ENCODE measurements at places on chromosomes 6 and 20.
A peak's percentile ranks its signal among the peaks of the same experiment; 100 is the strongest.

DNA sequence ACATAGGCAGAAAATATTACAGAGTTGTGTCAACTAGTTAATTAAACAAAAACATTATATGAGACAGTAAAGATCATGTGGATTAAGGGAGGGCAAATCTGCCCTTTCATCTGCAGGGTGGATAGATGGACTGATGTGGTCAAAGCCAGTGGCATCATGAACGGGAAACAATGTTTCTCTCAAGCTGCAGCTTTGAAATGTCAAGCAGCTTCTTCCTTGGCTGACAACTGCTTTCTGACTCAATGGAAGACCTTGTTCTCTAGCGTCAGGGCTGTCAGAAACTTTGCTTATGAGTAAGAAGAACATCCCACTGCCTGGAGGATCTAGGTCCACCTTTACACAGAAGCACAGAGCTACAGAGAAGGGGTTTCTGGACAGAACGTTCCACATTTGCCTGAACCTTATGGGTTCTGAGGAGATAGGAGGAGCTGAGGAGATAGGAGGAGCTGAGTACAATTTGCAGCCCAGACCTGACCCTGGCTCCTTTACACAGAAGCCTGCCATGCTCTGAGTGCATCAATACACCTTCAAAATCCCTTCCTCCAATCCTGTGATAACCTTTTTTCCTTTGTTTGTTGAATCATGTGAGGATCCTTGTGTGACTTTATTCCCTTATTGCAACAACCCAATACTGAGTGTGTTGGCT, 6.1 kb downstream of the CST5 start:
- DNase-seq = no peak

- DNase-seq = no peak
Observed at GRCh38 chr6:93177438-93177837, 241.9 kb downstream of the EPHA7 start.

GRCh38 chr20:64176551-64176950, 12.3 kb downstream of the MYT1 start:
- DNase-seq = no peak

- DNase-seq = no peak
Observed at GRCh38 chr6:63492476-63492875, 79.8 kb upstream of the LOC128125822 start.

DNA sequence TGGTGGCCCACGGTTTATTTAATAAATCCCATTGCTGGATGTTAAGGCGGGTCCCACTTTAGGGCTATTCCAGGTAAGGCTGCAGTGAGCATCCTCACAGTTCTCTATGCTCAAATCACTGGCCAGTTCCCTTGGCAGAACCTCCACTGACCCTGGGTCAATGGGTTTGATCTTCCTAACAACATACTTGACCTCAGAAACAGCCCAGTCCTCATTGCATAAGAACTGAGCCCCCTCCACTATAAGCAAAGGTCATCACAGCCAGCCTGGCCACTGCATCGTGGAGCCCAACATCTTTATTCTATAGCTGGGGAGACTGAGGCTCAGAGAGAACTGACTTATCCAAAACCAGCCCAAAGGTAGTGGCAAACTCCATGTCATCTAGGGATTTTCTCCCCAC, 4.3 kb upstream of the BPIFB1 start:
- DNase-seq = no peak

GRCh38 chr6:24522228-24523176, 27.7 kb downstream of the ALDH5A1 start:
- DNase-seq = no peak

- DNase-seq = no peak
Observed at GRCh38 chr20:34222208-34222607, 19.0 kb upstream of the ASIP start.

DNA sequence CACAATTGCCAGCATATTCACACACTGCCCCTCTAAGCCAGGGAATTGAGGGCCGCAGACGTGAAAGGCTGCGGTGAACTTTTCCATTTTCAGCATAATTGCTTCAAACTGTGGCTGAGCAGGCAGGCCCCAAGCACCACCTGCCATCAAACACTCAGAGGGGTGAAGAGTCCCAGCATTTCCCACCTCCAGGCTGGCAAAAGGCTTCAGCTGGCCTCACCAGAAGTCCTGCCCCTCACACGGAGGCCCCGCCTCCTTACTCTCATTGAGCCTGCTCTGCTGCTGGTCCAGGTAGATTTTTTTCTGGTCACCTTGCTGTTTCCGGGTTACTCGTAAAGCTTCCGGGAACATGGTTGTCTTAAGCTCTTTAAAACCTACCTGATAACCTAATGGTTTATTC, 52.0 kb upstream of the PRELID3B start:
- DNase-seq = no peak

GRCh38 chr20:44810391-44811149, at the start of gene RIMS4:
RIMS4 (minus strand) TSS chr20:44810546; CDS start chr20:44810271, 275 bp downstream.
- no peak for DNase-seq

DNA sequence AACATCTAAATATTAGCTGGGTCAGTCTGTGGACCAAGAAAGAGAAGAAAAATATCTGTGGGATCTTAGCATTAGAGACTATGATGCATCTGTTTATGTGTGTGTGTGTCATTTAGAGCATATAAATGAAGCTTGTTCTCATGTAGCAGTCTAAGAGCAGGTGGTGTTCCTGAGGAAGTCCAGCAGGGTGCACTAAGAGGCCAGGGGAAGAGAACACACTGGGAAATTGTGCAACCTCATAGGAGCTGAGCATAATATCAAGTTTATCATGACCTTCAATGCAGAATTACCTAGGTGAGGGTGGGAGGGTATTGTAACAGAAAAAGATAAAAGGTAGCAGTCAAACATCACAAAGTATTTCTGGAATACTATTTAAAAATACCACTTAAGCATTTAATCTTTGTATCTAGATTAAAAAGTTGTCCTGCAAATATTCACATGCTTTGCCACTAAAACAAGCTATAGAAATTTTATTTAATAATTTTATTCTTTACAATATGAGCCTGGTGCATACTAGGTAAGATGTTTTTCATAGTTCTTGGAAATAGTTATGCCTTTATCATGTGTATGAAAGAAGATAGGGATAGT, 80.5 kb downstream of the SMPDL3A start:
- peak; percentile 14 for DNase-seq

- DNase-seq = no peak
Observed at GRCh38 chr20:16123623-16124022, 449.6 kb downstream of the KIF16B start.

- DNase-seq = no peak
Observed at GRCh38 chr6:45052325-45052724, 275.8 kb upstream of the RUNX2 start.

DNA sequence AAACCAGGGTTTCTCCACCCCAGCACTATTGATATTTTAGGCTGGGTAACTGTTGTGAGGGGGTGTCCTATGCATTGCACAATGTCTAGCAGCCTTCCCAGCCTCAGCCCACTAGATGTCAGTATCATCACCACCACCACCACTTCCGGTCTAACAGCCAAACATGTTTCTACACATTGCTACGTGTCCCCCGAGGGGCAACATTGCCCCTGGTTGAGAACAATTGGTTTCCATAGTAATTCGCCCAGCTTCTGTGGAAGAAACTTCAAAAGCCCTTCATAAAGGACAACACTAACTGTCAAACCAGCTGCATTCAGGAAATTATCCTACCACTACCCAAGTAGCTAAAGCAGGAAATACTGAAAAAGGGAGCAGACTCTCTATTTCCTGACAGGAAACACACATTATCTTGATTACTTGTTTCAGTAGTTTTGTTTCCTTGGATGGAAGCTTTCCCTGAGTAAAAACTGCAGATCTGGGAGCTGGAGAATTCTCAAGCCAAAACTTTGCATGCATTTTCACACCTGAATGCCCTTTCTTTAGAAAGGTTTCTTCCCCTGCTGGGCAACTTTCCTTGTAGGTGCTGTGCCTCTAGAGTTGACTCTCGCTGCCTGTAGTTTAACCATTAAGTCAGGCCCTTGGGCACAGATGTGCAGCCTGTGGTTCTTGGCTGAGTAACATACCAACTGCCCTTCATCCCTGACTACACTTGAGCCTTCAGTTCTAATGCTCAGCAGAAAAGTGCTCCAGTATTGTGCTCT, 23.6 kb downstream of the PKHD1 start:
- DNase-seq = no peak

- DNase-seq = no peak
Observed at GRCh38 chr6:43180985-43181384, 1.0 kb upstream of the CUL9 start.

GRCh38 chr6:25899123-25899522, 25.1 kb upstream of the SLC17A3 start:
- no peak for DNase-seq

DNA sequence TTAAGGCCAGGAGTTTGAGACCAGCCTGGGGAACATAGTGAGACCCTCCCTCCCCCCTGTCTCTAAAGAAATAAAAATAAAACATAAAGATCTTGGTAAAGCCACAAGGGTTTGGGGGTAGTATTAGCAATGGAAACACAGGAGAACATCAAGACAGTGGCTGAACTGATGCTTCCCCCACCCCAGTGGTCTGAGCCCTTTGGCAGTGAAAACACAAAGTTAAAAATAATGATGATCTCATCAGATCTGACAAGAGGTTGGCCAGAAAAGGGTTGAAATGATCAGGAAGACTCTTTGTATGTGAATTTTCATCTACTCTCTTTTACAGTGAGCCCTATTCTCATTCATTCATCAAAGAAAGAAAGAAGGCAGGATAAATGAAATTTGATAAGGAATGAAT, 93.7 kb downstream of the KCNB1 start:
- no peak for DNase-seq

- no peak for DNase-seq
Observed at GRCh38 chr6:37759221-37760144, 60.0 kb upstream of the ZFAND3 start.

GRCh38 chr20:51211191-51211590, 188.3 kb upstream of the KCNG1 start:
- DNase-seq = no peak

DNA sequence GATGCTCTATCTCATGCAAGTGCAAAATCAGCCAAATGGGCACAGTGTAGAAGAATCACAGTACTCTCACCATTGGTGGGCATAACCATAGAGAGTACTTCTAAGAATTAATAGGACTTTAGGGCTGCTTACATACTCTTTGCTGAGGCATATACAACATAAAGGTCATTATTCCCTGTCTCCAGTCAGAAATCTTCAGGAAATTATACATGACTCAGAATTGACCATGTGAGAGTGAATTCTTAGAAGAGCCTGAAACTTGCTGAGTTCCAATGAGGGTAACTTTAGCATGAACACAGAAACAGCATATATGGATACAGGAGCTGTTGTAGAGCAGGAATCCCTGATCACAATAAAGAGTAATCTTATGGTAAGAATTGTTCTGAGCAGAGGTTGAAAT, 498.7 kb downstream of the TENT5A start:
- DNase-seq = no peak

DNA sequence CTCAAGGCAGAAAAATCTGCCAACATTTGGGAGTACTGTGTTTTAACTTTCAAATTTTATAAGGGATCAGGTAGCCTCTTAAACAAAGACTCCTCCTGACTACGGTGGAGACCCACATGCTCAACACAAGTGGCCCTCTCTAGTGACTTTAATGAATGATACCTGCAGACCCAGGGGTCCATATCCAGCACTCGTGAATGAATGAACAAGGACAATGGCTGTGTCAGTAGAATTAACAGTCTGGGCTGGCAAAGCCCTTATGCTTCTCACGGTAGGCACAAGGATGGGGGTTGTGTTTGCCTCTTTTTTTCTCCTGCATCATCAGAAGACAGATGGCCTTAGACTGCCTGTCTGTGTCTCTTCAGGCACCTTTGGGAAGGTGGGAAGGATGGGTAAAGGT, 112.6 kb upstream of the TRAF3IP2 start:
- no peak for DNase-seq

DNA sequence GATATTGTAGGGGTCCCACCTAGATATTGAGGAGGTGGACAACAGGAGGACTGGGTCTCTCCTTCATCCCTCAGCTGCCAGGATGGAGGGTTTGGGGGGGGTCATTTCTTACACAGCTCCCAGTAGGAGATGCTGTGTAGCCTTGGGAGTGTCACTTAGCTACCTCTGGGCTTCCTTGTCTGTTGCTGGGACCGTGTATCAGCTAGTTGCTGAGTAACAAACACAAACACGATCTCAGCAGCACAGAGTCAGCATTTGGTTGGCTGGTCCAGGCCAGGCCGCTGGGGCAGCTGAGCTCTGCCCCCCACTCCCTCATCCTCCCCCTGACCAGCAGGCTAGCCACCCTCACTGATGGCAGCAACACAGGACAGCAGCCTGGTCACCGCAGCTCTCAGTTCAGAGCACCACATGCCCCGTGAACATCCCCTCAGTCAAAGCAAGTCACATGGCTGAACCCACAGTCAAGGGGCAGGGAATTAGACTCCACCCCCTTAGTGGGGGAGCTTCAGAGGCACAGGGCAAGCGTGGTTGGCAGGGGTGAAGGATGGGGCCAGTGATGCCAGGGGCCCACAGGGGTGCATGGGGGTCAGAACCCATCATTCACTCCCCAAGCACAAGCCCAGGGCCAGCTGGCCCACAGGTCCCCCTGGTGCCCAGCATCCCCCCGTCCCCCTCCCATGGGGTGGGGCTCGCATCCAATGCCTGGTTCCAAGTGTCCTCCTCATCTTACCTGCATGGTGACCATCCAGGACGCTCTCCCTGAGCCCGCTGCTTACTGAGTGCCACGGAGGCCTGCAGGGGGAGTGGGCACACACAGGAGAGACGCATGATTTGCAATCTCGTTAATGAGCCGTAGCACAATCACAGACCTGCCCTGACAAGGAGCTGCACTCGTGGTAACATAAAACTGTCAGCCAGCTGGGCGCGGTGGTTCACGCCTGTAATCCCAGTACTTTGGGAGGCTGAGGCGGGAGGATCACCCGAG, 112.4 kb downstream of the TAF4 start:
- no peak for DNase-seq

- no peak for DNase-seq
Observed at GRCh38 chr6:148398244-148398643, 55.6 kb downstream of the SASH1 start.

DNA sequence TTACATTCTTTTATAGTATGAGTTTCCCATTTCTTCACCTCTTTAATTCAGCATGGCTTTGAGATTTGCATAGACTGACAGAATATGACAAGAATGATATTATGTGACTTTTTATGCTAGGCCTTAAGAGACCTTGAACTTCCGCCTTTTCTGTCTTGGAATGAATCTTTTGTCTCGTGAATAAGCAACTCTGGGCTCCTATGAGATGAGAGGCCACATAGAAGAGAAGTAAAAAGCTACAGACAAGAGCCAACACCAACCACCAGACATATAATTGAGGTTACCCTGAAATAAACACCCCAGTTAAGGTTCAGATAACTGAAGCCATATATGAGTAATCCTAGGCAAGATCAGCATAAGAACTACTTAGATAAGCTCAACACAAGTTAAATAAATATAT, 600.8 kb downstream of the MEI4 start:
- no peak for DNase-seq

DNA sequence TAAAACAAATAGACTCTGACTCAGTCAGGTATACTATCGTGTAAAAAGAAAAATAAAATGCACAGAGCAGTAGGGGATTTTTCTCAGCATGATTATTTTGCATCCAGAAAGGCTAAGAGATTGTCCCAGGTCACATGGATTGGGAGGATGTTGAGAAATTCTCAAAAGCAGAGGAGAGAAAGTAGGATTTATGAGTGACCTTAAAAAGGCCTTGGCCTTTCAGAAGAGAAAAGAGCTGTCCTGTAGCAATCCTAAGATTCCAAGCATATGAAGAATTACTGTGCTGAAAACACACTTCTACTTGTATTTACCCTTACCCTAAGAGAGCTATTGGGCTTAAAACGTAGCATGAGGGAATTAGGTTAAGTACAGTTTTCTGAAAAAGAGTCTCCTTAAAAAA, 149.7 kb upstream of the ENPP5 start:
- DNase-seq = no peak

Measured in PC-9 (cell line).